Nephron progenitor cell (in vitro differentiated cells): ENCODE measurements at places on chromosomes 5 and 9.

DNA sequence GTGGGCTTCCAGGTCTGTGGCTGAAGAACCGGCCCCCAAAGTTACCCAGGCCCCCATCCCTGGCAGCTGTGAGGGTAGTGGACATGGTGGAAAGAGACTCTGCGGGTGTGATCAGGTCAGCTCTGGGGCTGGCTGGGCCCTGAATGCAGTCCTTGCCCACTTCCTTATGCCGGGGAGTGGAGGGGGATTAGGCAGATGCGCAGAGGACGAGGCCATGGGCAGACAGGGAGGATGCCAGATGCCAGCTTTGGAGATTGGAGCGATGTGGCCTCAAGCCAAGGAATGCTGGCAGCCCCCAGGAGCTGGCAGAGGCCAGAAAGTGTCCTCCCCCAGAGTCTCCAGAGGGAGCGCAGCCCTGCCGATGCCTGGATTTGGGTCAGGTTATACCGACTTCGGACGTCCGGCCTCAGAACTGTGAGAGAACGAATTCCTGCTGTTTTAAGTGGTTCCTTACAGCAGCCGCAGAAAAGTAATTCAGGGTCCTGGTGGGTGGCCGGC lies 69.8 kb downstream of the ADAMTS2 start:
- DNase-seq: no peak

GRCh38 chr9:90432951-90433350 lies 209.7 kb downstream of the DIRAS2 start:
- no peak for DNase-seq

DNA sequence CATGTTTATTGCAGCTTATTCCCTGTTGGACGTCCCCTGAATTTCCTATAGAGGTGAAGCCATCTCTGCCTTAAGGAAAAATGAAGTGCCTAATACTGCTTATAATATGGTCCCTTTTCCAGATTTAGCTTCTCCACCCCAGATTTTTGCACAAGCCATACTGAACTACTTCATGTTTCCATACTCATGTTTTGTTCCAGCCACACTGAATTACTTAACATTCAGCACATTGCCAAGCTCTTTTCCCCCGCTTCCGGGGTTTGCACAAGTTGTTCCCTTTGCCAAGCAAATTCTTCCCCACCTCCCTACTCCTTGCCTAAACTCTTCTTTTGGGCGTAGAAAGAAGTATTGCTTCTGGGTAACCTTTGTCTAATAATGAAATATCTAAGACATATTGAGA lies 1.7 kb upstream of the CNTRL start:
- no peak for DNase-seq

GRCh38 chr5:136006761-136007251 lies 22.0 kb upstream of the TGFBI start:
- DNase-seq: no peak

GRCh38 chr9:71306134-71306533 lies 184.7 kb upstream of the TRPM3 start:
- DNase-seq: no peak

GRCh38 chr5:19987612-19988361 lies at the start of gene CDH18:
Gene CDH18 (minus strand): TSS chr5:19988200. CDS start chr5:19838986, 149,214 bp downstream.
- DNase-seq: peak; percentile 78

- no peak for DNase-seq
Observed at GRCh38 chr9:108885643-108886348, 23.7 kb downstream of the ACTL7A start.
